ENCODE measurements at places on chromosomes 4 and X.

DNA sequence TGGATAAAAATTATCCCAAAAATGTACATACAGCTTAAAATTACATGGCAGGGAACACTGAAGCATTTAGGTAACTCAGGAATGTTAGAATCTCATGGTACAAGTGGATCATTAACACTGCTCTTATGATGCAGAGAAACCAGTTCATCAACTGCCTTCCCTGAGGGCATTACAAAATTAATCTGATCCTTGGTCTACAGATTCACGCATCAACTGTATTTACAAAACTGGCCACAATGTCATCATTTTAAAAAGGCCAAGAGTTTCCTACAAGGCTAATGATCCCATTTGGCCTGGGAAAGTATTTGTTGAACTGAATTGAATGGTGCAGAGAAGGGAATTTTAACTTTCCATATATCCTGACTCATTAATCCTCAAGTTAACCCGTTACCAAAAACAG, 84.6 kb downstream of the TSPAN5 start:
- no peak for DNase-seq

GRCh38 chrX:13661735-13662288, 8.9 kb downstream of the TCEANC start:
- DNase-seq = no peak

- DNase-seq = peak; percentile 34
Measured at GRCh38 chrX:47380268-47380667, 9.9 kb downstream of the ZNF157 start.

- DNase-seq = no peak
Measured at GRCh38 chr4:78737035-78737434, 39.1 kb upstream of the BMP2K start.

DNA sequence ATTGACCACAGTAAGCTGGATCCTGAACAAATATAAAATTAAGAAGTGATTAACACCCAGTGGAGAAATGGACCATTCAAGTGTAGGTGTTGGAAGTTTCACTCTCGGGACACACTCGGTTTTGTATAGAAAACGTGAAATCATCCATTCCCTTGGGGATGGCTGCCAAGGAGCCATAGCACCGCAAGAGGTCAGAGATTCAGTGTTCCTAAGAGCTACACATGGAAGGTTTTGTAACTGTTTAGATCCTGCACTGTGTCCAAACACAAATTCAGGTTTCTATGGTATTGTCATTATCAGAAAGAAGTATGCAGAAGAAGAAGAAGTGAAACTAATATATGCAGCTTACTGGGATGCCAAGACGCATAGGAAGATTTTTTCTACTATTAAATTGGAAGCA, 281.0 kb downstream of the LDB2 start:
- DNase-seq = no peak

DNA sequence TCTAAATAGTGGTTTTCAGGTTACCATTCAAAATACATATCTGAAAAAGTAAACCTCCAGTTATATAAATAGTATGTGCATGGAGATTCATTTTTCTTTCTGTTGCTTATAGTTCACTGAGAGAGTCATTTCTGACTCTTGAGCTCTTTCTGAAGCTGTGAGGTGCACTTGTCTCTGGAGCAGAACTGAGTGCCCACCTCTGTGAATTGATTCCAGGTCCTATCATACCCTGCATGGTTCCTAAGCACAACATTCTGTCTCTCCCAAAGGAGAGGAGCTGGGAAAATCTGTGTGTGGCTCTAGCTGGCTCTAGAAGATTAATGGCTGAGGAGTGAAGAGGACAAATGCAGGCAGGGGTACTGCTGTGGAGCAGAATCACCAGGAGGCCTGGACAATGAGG, 161.6 kb upstream of the HCCS start:
- DNase-seq = no peak

DNA sequence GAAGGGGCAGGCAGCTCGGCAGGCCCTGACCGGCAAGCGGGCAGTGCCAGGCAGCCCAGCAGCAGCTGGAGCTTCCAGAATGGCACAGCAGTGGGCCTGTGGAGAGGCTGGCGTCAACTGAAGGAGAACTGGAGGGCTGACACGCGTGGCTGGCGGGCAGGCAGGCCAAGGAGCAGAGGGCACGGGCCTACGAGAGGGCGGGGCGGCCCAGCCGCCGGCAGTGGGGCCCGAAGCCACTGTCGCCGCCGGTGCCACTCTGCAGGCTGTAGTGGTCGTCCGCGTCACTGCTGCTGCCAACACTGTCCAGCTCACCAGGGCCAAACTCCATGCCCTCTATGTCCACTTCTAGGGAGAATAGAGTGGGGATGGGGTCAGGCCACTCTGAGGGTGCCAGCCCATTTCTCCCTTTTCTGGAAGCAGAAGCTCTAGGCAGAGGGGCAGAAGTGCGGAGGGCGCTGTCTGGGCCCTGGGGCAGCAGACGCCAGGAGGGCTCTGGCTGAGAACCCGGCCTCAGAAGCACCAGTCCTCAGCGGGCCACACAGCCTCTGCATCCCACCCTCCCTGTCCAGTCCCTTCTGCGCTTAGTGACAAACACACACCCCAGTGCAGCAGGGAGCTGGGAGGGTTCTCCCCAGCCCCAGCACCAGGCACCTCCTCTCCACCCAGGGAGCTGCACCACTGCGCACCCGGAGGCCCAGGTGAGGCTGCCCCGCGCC, 8.6 kb upstream of the HAUS3 start:
- no peak for DNase-seq

DNA sequence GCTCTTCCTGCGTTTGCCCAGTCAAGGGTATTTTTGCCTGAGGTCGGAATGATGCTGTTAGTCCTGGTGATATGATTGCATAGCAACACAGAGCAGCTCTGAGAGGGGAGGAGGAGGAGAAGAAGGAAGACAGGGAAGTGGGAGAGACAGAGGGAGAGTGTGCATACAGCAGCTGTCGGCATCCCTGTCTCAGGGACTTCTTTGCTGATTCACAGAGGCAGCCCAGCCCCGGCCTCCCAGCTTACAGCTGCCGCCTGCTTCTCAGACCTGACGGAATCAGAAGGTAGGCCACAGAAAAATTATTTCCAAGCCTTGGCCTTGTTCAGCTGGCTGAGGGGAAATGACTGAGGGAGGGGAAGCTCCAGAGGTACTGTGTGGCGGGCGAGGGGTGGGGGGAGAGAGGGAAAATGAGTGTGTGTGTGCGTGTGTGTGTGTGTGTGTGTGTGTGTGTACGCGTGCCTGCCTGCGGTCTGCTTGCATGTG, 319 bp downstream of the DRP2 start:
- no peak for DNase-seq

DNA sequence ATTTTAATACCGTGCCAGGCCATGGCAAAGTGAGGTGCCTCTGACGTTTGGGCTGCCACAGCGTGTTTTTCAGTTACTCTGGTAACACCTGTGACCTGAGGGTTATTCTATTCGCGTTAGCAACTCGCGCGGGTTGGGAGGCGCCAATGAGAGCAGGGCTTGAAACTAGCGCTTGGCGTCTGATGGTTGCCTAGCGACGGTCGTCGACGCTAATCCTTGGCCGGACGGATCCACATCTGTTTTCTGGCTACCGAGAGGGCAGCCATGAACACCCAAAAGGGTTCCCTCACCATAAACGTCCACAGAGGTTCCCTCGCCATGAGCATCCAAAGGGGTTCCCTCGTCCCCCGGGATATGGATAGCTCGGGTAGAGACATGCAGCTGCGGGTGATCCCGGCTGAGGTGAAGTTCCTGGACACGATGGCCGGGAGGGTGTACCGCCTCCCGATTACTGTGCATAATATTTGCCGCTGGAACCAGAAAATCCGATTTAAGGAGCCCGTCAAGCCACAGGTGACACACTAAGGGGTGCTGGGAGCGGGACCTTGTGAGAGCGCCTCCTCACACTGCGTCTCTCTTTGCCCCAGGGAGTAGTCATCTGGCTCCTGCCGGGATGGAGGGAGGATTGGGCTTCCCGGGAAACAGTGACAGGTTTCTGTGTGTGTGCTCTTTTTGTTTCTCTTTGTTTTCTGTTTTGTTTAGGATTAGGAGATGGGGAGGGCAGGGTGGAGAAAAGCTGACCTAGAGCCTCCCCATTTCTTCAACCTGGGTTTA, at the start of gene CFAP47:
CFAP47 (plus strand) TSS at position 199 of the 774 bp plus-strand sequence; CDS start at position 265, 66 bp downstream.
- no peak for DNase-seq

- no peak for DNase-seq
Measured at GRCh38 chr4:62797221-62797620, 1597.1 kb downstream of the ADGRL3 start.

DNA sequence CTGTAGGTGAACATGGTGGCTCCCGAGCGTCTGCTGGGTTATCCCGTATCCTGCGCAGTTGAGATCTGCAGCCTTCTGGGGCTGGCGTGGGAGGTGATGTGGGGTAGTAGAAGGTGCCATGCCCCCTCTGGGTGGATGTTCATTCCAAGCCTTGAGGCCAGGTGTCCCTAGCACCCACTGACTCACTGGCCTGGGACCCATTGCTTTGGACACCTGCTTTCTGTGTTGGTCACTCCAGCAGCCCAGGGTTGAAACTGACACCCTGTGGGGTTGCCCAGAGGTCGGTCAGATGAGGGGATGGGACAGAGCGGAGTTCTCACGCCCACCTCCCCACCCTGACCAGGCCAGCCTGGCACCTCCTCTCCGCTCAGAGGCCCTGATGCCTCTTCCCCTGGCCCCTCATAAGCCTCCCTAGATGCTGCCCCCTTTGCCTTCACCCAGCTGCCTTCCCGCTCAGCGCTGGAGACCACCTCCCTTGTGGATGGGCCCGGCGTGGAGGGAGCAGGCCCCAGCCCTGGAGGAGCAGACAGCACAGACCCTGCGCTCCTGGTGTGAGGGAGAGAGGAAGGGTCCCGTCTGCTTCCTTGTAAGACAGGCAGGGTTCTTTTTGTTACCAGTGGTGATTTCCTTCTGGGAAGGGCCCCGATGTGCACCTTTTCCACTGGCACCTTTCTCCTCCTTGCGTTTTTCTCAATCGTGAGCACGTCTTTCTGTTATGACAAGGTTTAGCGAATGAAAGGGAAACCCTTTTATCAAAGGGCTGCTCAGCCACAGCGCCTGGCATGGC, 2.0 kb downstream of the DOK7 start:
- no peak for DNase-seq

GRCh38 chr4:1406394-1406980, at the start of gene NKX1-1:
NKX1-1 (minus strand) TSS chr4:1406442; CDS start chr4:1406442, 0 bp downstream.
- no peak for DNase-seq

- DNase-seq = no peak
Measured at GRCh38 chr4:10974371-10974770, 289.8 kb upstream of the CLNK start.

DNA sequence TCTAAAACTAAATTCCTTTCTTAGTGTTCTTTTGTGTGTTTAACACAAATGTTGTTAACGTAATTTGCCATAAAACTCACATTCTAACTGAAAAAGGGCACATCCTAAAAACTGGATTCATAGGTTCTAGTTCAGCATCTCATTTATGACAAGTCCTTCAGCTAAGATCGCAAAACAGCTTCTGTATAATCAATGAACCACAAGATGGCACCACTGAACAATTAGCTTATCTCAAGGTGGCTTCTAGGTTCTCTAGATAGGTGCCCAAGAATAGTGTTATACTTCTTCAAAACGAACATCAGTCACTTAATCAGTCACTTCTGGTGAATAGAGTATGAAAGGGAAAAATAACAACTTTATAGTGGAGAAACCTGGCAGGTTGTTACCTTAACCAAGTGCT, 54.3 kb downstream of the NRK start:
- DNase-seq = no peak

DNA sequence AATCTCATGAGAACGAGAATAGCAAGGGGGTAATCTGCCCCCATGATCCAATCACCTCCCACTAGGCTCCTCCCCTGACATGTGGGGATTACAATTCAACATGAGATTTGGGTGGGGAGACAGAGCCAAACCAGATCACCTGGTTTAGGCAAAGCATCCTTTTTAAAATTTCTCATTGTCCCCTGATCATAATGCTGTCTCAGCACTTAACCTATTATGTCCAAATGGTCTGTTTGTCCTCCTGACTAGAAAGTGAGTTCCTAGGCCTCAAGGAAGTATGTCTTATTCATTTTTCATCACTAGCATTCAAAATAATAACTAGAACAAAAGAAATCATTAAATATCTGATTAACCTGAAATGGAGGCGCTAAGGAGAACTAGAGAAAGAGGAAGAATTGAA, 7.9 kb upstream of the PRMT9 start:
- DNase-seq = no peak

GRCh38 chr4:1726146-1726934, 5.0 kb downstream of the TACC3 start:
- DNase-seq = peak; percentile 71

- DNase-seq = no peak
Measured at GRCh38 chr4:54902271-54902670, 223.1 kb downstream of the KDR start.

DNA sequence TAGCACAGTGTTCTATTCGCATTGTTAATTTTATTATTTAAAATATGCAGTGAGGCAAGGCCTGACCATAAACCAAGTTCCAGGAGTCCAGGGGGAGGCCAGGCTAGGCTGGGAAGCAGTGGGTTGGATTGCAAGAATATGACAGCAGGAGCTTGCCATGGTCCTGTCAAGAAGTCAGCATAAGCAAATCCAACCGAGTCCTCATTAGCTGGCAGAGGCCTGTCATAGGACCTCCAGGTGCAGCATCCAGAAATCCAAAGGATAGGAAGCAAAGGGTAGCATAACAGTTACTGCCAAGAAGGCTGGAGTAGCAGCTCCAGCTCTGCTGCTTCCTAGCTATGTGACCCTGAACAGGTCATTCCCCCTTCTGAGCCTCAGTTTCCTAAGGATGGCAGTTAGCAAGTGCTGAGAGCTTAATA, 13.4 kb downstream of the PJA1 start:
- DNase-seq = no peak

GRCh38 chr4:101177154-101177553, 170.2 kb downstream of the PPP3CA start:
- no peak for DNase-seq

GRCh38 chr4:26753617-26754016, 107.0 kb upstream of the STIM2 start:
- DNase-seq = no peak

DNA sequence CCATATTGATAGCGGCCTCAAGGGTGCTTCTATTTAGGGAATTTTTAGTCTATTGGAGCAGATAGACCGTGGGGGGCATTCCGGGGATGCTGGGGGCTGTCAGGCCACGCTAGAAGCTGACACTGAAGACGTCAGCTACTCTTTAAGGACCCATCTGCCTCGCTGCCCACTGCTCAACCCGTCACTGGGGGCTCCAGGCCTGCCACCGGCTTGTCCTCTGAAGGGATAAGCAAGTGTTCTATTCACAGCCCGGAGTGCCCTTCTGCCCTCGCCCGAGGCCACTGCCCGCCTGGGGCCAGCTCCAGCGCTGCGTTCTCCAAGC, 679 bp upstream of the MSL3 start:
- DNase-seq = no peak

GRCh38 chr4:121154103-121154515, 10.0 kb downstream of the TNIP3 start:
- DNase-seq = no peak

DNA sequence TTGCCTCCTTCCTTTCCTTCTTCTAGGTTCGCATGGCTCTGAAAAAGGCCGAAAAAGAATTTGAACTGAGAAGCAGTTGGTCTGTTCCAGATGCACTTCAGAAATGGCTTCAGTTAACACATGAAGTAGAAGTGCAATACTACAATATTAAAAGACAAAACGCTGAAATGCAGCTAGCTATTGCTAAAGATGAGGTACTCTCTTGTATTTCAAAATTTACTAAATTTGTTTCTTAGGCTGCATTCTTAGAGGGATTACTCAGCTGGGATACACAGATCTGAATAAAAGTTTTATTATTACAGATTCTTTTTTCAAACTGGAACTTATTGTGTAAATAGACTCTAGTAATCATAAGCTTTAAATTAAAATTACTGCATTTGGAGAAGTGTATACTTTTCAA, 146.9 kb downstream of the STIM2 start:
- no peak for DNase-seq

GRCh38 chrX:23911126-23911835, 3.5 kb downstream of the CXorf58 start:
- DNase-seq = no peak

- DNase-seq = no peak
Measured at GRCh38 chr4:139557556-139558110, 1.6 kb upstream of the SETD7 start.

All from stimulated activated CD8-positive, alpha-beta memory T cell treated with anti-CD3 and anti-CD28 coated beads, Interleukin-15, amount 100 ng/mL, for 48 hours (primary cell).